CD4-positive, alpha-beta T cell treated with Interleukin-12 subunit alpha and Interleukin-12 subunit beta, for 1 hour (primary cell): ENCODE measurements at places on chromosomes 4 and X.

GRCh38 chrX:13059637-13060499 is 15.4 kb upstream of the FAM9C start:
- no peak for DNase-seq

DNA sequence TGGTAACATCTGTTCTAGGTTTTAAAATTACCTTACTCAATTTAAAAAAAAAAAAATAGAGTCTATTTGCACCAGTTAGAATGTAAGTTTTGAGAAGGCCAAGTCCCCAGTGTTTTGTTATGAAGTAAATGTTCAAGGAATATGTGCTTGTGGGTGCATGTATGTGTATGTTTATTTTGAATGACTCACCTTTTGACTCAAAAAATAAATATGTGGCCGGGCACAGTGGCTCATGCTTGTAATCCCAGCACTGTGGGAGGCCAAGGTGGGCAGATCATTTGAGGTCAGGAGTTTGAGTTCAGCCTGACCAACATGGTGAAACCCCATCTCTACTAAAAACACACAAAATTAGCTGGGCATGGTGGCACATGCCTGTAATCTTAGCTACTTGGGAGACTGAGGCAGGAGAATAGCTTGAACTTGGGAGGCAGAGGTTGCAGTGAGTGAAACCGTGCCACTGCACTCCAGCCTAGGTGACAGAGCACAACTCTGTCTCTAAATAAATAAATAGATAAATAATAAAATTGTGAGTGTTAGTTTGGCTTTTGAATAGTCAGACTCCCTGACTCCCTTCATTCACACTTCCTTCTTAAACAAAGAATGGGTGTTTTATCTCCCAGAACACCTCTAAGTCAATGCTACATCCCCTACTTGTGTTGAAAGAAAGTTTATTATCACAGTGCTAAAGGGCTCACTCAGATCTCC is 511.3 kb upstream of the PCDH7 start:
- no peak for DNase-seq

DNA sequence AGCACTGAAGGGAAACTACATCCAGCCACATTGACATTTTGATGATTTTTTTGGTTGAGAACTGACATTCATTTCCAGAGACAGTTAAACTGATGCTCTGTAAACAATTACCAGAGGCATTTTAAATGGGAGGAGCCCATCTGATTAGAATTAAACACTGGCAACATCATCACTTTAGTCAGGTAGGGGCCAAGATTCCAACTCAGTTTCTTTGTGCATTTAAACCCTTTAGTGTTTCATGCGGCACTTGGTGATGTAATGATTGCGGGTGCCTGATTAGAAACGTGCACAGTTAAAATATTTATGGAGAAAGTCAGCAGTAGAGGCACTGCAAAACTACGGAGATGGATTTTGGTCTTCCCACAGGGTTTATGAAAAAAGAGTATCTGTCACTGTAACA is 16.1 kb downstream of the TNIP3 start:
- no peak for DNase-seq

DNA sequence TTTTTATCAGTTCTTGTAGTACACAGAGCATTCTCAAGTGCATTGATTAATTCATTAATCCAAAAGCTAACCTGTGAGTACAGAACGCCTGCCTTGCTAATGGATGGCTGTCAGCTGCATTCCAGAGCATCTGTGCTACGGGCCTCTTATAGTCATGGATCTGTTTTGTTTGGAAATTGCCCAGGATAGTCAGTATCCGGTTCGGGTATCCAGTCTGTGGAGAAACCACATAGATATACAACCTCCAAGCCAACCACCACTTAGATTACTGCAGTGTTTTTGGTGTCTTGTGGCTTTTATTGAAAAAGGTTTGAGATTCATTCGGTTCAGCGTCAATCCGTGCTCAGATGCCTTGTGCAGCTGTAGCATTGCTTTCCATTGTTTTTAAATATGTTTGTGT is 4.0 kb downstream of the LAP3 start:
- no peak for DNase-seq

GRCh38 chr4:121980643-121981042 is 28.8 kb upstream of the TRPC3 start:
- no peak for DNase-seq

GRCh38 chr4:5079581-5079980 is 28.3 kb downstream of the STK32B start:
- no peak for DNase-seq

DNA sequence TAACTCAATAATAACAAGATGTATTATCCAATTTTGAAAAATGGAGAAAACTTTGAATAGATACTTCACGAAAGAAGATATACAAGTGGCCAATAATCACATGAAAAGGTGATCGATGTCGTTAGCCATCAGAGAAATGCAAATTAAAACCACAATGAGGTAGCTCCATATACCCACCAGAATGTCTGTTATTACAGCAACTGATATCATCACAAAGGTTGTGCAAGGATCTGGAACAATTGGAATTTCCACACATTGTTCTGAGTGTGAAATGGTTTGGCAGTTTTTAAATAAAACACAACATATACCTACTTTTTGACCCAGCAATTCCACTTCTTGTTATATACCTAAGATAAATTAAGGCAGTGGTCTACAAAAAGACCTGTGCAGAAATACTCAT is 71.7 kb downstream of the IRS4 start:
- no peak for DNase-seq

- DNase-seq: no peak
Measured at GRCh38 chr4:72489267-72489666, 79.8 kb downstream of the ADAMTS3 start.

DNA sequence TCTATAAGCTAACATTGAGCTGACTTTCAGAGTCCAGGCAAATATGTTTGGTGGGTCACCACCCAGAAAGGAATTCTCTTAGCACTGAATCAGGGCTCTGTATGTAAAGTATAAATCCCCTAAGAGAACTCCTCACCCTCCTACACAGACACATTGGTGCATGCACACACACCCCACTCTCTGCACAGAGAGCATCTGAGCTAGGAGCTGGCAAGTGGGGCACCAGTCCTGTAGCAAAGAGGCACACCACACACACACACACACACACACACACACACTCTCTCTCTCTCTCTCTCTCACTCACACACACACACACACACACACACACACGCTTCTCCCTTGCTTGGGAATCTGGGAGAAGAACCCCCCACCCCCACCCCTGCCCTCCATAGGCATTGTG is 3.2 kb downstream of the SLITRK2 start:
- DNase-seq: no peak

DNA sequence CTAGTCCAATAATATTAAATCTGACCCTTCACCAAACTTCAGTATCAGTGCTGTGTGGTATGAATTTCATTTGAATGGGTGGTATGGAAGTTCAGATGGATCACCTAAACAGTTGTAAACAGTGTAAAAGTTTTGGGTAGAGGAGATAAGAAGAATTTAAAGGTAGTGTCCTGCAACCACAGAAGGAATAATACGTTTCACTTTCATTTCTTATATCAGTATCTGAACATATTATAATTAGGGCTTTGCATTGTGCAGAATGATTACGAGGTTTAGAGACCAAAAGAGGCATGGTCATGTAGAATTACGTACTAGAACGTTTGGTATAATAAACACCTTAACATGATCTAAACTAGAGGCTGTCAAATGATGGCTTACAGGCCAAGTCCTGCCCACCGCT is 116.1 kb downstream of the PDLIM5 start:
- no peak for DNase-seq
